ENCODE measurements at places on chromosomes 2 and 18.
A peak's percentile ranks its signal among the peaks of the same experiment; 100 is the strongest.

DNA sequence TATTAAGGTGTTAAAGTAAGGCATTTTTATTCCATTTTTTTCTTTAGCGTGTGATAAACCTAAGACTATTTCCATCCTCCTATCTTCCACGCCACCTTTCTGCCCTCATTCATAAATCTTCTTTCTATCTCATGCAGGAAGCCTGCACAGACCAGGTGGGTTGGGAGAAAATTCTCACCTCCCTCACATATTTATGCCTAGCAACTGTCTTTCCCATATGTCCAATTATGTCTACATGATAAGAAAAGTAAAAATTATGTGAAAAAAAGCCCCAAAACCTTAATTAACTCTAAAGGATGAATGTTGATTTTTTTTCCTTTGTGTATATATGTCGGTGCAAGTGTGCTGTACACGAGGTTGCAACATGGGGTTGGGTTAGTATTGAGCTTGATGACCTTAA lies 225.6 kb upstream of the GCFC2 start:
- DNase-seq, result no peak

- no peak for DNase-seq
These were observed 143.7 kb upstream of the TMEM200C start for GRCh38 chr18:6039055-6039454.

GRCh38 chr2:230068651-230069055 lies at the start of gene SLC16A14:
Gene SLC16A14 (minus strand): TSS chr2:230068924. CDS start chr2:230059352, 9,572 bp downstream.
- DNase-seq, result peak; percentile 30

DNA sequence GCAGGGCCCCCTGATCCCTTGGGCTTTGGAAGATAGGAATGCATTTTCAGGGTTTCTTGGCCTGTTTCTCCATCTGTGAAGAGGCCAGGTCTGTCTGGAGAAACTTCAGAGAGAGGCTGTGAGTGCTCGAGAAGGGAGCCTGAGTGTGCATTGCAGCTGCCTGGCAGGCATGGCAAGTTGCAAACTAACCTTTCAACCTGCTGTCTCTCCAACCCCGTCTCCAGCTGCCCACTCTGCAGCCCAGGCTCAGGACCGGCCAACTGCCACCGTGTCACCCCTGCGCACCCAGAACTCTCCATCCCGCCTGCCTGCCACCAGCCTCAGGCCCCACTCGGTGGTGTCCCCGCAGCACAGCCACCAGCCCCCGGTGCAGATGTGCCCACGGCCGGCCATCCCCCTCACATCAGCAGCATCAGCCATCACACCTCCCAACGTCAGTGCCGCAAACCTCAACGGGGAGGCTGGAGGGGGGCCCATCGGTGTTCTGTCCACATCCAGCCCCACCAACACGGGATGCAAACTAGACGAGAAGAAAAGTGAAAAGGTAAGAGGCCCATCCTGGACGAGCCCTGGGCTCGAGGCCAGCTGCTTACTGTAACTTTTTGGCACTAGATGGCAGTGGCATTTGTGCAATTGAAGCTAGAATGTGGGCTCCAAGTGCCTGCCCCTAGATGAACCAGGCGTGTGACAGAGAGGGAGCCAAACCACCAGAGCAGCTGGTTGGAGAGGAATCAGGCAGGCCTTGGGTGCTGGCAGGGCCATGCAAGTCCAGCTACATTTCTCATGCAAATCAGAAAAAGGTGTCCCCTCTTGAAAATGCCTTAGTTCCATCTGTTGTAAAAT lies 164.6 kb downstream of the SEPTIN10 start:
- no peak for DNase-seq

GRCh38 chr2:200320344-200320743 lies 13.9 kb downstream of the SPATS2L start:
- DNase-seq, result no peak

GRCh38 chr2:70344195-70344594 lies 42.3 kb upstream of the FAM136A start:
- DNase-seq, result no peak

- DNase-seq, result no peak
These were observed 230.1 kb downstream of the SEPTIN10 start for GRCh38 chr2:109383505-109384307.

GRCh38 chr18:77300579-77300978 lies 50.9 kb downstream of the GALR1 start:
- DNase-seq, result no peak

- DNase-seq, result no peak
These were observed 69.8 kb upstream of the WIPF1 start for GRCh38 chr2:174667250-174667860.

GRCh38 chr2:171297956-171298355 lies 135.8 kb downstream of the METTL8 start:
- DNase-seq, result no peak

GRCh38 chr18:3596637-3597384 lies 146.8 kb downstream of the TGIF1 start:
- DNase-seq, result no peak

GRCh38 chr2:71831193-71831577 lies 316.5 kb downstream of the CYP26B1 start:
- DNase-seq, result no peak

DNA sequence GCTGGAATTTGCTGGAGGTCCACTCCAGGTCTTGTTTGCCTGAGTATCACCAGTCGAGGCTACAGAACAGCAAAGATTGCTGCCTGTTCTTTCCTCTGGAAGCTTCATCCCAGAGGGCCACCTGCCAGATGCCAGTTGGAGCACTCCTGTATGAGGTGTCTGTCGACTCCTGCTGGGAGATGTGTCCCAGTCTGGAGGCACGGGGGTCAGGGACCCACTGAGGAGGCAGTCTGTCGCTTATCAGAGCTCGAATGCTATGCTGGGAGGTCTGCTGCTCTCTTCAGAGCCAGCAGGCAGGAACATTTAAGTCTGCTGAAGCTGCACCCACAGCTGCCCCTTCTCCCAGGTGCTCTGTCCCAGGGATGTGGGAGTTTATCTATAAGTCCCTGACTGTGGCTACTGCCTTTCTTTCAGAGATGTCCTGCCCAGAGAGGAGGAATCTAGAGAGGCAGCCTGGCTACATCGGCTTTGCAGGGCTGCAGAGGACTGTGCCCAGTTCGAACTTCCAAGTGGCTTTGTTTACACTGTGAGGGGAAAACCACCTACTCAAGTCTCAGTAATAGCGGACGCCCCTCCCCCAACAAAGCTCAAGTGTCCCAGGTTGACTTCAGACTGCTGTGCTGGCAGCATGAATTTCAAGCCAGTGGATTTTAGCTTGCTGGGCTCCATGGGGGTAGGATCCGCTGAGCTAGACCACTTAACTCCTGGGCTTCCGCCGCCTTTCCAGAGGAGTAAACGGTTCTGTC lies 301.1 kb downstream of the ERBB4 start:
- DNase-seq, result no peak

DNA sequence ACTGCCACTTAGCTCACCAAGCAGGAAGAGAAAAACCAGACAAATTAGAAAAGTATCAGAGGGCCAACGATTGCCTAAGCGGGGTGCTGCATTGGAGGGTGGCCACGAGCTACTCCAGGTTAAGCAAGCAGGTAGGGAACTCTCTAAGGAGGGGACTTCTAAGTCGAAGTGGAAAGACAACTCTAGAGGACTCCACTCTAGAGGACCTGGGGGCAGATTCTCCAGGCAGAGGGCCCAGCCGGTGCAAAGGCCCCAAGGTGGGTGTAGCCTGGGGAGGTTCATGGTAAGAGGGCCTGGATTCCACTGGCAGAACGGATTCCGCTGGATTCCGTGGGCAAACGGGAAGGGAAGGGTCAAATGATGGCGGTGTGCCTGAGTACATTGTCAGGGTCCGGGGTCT lies 12.7 kb downstream of the FBLN7 start:
- no peak for DNase-seq

- no peak for DNase-seq
These were observed 112.7 kb upstream of the RBMS1 start for GRCh38 chr2:160606341-160606740.

- no peak for DNase-seq
These were observed 3.7 kb downstream of the ALS2 start for GRCh38 chr2:201777043-201777442.

DNA sequence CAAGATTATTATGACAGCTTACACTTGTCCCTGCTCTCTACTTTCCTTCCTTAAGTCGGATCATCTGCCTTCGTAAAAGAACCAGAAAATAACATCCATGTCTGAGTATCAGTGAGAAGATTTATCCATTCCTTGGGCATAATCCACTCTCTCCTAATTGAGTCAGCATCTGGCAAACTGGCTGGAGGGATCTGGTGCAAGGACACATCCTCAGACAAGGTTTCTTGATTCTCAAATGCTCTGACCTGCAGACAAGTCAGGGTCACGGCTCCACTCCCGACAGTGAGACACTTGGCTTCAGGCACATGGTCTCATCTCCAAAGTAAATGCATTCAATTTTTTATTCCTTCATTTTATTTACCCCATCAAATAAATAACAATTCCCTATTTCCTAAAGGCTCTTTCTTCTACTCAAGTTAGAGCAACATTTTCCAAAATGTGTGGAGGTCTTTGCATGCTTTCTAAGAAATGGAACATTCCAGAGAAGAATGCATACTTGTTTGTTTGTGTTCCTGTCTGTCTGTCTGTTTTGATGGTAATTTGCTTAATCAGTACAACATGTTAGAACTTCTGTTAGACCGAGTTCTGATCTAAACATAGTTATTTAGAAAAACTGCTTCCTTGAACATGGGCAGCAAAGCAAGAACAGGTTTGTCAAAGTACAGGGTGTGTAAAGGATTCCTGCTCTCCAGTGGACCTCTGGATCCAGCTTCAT lies 246.9 kb downstream of the IRS1 start:
- DNase-seq, result no peak

GRCh38 chr2:43274721-43275120 lies 48.3 kb upstream of the ZFP36L2 start:
- no peak for DNase-seq

DNA sequence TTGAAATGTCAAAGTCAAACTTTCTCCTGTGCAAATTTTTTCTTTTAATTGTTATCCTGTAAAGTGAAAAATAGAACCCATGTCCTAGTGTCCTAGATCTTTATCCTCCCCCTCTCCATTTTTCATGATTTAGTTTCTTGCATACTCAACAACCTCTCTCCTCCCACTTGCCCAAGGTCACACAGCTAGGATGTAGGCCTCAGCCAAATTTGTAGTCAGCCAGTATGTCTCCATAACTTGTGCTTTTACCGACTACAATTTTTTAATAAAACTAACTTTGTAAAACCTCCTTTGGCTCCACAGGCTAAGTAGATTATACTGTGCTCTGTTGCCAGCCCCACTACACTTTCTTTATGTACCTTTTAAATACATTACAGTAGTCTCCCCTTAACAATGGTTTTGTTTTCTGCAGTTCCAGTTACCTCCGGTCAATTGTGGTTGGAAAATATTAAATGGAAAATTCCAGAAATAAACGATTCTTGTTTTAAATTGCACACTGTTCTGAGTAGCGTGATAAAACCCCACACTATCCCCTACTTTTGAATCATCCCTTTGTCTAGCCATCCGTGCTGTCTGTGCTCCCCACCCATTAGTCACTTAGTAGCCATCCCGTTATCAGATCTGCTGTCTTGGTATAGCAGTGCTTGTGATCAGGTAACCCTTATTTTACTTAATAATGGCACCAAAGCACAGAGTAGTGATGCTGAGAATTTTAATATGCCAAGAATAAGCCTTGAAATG lies 22.8 kb downstream of the GULP1 start:
- no peak for DNase-seq

DNA sequence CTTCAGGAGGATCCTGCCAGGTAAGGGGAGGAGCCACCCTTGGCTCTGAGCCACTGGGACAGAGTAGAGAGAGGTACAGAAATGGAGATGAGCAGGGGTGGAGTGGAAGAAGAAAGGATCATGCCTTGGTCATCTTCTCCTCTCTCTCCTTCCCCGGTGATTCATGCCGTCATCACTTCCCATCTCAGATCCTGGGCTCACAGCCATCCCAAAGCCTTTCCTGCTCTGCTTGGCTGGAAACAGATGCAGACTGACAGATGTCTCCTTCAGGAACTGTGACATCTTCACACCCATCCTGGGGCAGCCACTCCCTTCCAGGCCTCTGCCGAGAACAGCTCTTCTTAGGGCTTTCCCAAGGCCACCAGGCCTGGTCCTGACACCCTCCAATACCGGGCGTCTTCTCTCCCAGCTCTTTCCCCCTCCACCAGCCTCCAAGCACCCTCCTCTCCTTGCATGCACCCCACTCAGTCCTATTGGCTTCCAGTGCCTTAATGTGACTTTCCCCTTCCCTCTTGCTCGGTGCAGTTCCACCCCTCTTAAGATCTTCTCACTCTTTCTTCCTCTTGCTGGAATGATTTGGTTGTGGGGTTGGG lies 58.3 kb upstream of the TNP1 start:
- DNase-seq, result no peak

DNA sequence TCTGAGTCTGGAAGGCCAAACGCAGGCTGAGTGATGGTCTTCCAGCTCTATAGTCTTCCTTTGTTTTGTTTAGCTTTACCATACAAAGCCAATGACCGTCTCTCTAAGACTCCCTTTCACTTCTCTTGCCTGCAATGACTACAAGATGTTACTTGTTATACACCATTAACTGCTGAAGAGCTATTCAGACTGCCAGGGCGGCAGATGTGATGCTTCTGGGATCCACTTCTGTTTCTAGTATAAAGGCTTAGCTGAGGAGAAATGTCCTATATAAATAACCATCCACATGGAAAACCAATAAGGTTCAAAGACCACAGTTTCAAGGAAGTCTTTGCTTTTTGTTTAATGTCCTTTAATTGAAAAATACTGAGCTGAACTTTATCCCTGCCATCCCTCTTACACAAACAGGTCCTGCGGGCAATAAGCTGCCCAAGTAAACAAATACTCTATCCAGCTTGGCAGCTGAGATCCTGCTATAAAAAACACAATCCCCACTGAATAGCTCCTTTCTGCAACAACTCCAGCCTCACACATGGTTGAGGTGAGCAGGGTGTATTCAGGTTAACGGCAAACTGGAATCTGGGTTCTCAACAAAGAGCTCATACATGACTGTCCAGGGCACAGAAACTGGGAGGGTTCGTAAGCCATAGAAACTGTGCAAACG lies 124.6 kb downstream of the VIT start:
- DNase-seq, result no peak

- DNase-seq, result no peak
These were observed 40.0 kb upstream of the TRIB2 start for GRCh38 chr2:12676771-12677170.

DNA sequence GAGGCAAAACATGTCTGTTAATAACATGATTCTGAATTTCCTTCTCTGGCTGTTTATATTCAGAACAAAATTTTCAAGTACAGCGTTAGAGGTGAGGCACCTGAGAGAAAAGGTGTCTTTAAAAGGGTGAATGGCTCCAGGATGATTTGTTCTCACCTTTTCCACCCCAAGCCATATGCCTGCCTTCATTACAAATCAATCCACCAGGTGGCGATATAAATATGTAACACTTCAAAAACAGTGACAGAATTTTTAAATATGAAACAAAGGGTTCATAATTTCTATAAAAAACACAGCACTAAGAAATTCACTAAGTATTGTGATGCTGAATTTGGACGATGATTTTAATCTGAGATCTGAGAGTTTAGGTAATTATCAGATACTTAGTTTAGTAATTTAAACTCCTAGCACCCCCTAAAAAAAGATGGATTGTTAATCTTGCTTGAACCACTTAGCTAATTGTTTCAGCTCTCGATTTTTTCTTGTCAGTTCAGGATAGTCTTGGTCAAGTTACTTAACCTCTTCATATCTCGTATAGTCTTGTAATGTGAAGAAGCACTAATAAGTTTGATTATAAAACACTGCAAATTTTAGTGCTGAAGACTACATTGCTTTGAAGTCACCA lies 528.8 kb downstream of the CPS1 start:
- peak; percentile 67 for DNase-seq

- no peak for DNase-seq
These were observed 9.3 kb downstream of the TGOLN2 start for GRCh38 chr2:85318222-85319074.
